ENCODE measurements at places on chromosomes 5 and 9.

DNA sequence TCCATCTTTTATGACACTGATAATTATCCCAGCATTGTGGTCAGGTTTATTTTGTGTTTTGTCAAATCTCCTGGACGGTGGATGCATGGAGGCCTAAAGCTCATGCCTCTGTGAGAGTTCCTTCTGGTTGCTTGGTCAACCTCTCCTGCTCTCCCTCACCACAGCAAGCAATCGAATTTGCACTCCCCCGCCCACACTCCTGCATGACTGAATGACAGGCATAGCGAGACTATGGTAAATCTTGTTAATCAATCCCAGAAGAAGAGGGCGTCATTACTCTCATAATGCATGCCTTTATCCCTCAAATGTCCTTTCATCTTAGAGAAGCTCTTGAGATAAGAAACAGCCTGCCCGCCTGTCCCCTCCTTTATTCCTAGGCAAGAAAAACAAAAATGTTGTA lies 1215.0 kb upstream of the CDH9 start:
- DNase-seq = no peak

GRCh38 chr9:89849096-89849495 lies 244.3 kb downstream of the GADD45G start:
- DNase-seq = no peak

DNA sequence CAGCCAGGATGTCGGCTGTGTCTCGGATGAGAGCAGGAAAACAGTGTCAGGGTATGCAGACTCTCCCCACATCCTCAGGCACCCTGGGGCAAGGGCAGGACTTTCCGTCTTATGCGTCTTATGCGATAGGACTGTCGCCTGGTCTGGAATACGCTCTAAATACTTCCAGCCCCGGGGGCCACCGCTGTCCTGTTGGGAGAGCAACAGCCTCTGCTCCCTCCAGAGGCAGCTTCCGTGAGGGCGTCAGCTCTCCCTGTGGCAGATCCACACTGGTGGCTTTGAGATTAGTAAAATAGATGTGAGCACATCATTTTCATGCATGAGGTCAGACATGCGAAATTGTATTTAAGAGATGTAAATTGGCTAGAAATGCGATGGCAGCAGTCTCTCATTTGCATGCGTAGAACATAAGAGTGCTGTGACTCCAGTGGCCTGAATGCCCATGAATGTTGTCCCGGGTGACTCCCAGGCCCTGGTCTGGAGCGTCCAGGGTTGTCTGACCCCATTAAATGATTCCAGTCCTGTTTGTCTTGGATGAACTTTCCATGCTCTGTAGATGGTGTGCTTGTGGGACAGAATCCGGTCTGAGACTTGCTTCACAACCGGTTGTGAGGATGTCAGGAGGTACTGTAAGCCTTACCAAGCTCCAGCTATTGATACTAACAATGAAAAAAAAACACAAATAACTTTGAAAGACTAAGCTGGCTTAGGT lies 228.2 kb downstream of the SYK start:
- no peak for DNase-seq

DNA sequence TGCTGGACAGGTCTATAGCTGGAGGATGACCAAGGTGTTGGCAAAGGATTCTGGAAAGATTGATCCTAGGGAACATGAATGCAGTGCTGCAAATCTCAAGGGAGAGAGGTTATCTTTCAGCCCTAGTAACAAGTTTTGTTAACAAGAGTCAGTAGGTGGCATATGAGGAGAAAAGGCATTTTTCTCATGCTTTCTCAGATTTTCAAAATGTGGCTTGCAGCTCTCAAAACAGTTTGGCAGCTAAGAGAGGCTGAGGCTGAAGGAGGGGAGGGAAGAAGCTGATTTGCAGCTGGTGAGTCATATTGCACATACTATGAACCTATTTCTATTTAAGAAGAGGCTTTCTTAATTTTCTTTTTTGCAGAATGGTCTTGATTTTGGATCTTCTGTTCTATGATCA lies 64.3 kb upstream of the PCA3 start:
- DNase-seq = no peak

DNA sequence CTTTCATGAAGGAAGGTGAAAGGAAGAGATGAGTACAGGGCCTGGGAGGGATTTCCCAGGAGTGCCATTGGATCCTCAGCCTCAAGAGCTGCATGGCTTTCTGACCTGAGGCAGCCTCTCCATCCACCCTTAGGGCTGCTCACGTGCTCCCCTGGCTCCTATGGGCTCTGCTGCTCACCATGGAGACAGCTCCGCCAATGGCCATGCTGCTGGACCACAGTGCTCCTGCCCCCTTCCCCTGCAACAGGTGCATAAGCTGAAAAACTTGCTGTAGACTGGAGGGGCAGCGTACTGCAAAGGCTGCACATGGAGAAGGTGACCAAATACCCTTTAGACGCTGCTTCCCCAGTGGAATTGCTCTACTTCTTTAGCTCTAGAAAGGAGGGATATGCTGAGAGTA lies 112.7 kb upstream of the PANK3 start:
- no peak for DNase-seq

- DNase-seq = no peak
These were observed 363.7 kb downstream of the CSNK1G3 start for GRCh38 chr5:123875561-123876275.

- no peak for DNase-seq
These were observed 52.9 kb downstream of the MAPKAP1 start for GRCh38 chr9:125654121-125654520.

DNA sequence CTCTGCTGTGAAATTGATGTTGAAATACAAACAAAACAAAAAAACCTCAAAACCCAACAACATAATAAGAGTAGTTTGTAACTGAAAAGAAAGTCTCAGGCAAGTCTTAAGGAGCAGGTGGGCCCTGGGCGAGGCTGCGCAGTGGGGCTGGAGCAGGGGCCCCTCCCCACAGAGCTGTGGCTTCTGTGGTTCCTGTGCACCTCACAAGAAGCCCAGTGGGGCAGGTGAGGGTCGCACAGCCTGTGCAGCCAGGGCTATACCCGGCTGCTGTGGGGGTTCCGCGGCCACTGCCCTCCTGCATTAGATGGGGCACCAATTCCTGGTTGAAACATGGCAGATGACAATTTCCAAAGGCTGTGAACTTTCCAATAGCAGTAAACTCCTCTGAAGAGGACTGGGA lies 75.3 kb downstream of the TRIO start:
- no peak for DNase-seq

All from cortex of kidney (tissue), 1 donor.